Esophagus mucosa (tissue), 1 donor: ENCODE measurements at places on chromosomes 7 and 10.

GRCh38 chr10:32103721-32104120 lies 47.5 kb upstream of the KIF5B start:
- no peak for ATAC-seq

DNA sequence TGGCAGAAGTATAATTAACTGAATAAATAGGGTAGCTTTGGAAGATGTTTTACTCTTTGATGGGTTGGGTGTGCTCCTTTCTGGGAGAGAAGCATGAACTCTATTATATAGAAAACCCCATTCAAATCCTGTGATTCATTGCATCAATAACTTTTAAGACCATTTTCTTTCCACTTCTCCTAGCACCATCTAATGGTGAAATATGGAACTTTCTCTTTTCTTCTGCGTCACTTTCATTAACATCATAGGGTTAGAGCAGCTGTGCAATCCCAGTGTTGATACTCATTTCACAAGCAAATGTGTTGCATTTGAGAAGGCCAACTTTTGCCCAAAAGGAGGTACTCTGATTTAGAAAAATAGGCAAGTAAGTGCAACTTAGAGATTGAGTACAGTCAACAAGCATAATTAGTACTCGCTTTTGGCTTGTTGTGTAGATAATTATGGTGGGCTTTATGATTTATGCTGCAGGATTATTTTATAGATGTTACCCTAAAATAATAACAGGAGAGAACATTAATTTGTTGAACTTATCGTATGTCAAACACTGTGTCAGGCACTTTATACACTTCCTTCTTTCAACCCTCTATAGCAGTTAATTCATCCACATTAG lies 92.9 kb downstream of the CPED1 start:
- peak; percentile 76 for ATAC-seq

DNA sequence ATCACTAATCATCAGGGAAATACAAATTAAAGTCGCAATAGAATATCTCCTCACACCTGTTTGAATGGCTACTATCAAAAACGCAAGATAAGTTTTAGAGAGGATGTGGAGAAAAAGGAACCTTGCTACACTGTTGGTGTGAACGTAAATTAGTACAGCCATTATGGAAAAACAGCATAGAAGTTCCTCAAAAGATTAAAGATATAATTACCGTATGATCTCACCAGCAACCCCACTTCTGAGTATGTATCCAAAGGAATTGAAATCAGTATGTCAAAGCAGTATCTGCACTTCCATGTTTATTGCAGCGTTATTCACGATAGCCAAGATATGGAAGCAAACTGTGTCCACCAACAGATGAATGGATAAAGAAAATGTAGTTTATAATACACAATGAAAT lies 164.4 kb downstream of the ZNF365 start:
- no peak for ATAC-seq

DNA sequence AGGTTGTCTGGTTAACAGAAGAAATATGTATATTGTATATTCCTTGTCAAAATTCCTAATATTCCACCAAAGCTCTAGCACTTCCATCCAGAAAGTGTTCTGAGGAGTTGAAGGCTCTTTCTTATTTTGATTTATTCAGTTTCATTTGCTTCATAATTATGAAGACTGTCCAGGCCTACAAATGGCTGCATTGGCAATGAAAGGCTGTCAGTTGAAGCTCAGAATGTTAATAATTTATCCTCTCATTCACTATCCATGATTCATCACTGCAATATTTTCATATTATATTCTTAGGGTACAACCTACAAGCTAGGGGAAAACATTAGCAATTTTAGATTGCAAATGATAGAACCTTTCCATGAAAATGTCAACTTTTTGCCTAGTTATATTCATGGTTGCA lies 57.3 kb downstream of the ARID5B start:
- ATAC-seq: no peak
